ENCODE measurements at places on chromosomes 7 and 10.
A peak's percentile ranks its signal among the peaks of the same experiment; 100 is the strongest.

DNA sequence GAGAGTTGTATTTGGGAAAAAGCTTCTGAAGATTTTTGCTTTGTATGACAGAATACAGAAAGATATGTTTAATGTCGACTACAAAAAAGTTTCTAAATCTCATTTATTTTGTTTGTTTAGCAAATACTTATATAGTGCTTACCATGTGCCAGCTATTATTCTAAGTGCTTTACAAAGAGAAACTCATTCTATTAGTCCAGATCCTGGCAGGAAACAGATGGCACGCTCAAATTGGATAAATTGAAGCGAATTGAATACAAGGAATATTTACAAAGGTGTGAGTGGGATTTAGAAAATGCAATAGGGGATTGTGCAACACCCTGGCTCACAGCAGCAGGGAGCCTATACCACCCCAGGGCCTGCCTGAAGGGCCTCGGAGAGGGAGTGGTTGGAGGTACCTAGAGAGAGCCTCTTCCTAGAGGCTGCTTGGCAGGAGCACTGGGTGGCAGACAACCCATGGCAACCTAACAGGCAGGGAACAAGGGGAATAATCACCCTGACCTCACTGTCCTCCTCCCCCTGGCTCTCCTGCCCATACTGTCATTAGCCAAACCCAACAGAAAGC lies 27.6 kb upstream of the FAM204A start:
- no peak for DNase-seq

GRCh38 chr7:4147926-4148620 lies 534.0 kb upstream of the FOXK1 start:
- no peak for DNase-seq

DNA sequence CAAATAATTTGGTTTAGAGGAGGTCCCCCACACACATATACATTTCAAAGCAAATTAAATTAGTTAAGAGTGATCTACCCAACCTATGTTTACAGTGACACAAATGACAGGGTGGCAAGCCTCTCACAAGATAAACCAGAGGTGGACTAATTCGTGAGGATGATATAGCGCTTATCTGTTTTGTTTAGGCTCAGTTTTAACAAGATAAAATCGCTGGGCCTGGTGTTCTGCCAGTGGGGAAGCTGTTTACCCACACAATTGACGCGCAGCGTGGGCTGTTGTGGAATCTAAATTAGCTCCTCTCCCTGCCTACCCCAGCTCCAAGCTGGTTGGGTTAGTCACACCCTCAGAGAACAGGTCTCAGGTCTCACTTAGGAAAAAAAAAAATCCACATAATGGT lies 16.7 kb upstream of the PLXNA4 start:
- DNase-seq = no peak

DNA sequence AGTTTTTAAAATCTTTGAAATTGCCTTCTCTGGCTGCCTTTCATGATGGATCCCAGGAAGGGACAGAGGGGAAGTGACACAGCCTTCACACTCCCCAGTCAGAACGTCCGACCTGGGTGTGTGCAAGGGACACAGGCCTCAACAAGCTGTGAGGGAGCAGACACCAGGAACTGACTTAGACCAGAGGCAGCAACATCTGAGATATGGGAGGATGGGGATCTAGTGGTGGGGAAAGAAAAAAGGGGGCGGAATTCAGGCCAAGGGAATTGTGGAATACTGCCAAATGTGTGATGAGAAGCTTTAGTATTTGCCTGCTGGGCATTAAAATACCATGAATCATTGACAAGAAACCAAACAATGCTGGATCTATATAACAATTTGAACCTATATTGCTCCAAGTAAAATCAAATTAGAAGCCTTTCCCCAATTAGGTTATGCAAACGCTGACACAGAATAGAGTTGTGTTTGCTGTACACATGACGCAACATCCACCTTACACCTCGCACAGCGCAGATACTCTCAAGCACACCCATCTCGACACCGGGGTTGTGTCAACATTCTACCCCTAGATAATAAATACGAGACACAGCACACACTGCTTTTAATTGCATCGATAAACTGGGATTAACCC lies 17.2 kb upstream of the MNX1 start:
- DNase-seq = no peak

DNA sequence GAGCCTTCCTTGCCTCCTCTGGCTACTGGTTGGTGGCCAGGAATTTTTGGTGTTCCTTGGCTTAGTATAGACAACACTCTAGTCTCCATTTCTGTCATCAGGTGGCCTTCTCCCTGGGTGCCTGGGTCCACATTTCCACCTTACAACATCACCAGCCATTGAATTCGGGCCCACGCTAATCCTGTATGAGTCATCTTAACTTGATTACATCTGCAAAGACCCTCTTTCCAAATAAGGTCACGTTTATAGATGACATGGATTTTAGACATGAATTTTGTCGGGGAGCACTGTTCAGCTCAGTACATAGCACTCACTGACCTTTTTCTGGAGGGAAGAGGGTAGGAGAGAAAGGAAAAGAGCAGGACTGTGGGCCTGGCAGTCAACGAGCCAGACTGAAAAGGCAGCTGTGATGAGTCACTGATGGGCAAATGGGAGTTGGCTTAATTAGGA lies 39.4 kb downstream of the MMRN2 start:
- DNase-seq = no peak

GRCh38 chr10:97003804-97004201 lies 171.7 kb downstream of the LCOR start:
- no peak for DNase-seq

GRCh38 chr10:125035136-125035535 lies 93.2 kb downstream of the ZRANB1 start:
- no peak for DNase-seq

GRCh38 chr7:96045919-96046318 lies 273.6 kb downstream of the DYNC1I1 start:
- DNase-seq = no peak

GRCh38 chr10:103111031-103111917 lies 81.8 kb downstream of the NT5C2 start:
- DNase-seq = no peak

DNA sequence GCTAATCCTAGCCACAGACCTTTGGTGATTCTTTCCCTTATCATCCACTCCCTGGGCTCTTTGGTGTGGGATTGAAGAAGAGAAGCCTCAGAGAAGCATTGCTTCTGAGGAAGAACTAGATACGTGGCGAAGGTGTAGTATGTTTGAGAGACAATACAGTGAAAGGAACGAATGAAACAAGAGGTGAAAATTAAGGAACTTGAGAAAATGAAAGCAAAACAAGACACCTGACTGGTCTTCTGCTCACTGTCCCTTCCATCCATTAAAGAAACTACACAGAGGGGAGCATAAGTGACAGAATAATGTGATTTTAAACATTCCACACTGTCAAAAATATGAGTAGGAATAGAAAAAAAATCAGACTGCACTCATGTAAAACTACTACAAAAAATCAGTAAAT lies 219.6 kb upstream of the NPSR1 start:
- DNase-seq = no peak

DNA sequence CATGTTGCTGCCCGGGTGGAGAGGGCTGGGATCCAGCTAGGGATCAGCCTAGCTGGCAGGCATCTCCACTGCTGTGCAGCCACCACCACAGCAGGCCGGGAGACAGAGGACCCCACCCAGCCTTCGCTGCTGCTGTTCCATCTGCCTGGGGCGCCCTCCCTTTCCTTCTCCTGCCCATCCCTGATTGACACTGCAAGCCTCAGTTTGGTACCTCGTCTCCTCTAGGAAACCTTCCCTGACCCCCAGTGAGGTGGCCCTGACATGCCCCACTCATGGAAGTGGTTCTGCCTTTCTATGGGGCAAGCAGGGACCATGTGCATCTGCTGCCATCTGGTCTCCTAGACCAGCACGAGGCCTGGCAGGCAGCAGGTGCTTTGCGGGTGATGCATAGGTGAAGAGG lies 30.4 kb upstream of the DPYSL4 start:
- no peak for DNase-seq

GRCh38 chr7:83011954-83012353 lies 150.7 kb downstream of the PCLO start:
- no peak for DNase-seq

DNA sequence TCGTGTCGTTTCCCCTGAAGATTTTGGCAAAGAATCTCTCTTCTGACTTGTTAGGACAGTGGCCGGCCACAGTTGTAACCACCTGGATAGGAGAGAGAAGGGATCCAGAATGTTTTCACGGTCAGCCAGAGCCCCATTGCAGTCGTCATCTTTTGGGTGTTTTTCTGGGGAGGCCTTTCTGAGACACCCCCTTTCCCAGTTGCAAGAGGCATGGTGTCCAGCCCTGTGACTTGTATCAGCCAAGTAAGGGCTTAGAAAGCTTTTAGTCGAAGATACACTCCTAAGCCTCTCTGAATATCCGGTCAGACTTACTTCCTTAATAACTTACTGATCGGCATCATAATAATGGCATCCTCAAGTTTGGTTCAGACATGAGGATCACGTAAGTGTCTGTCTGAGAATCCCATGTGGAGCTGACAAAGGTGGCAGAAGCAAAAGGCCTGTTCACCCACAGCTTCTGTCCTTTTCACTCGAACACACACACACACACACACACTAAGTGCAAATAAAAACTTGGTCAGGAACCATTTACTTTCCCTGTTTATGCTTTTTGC lies 435.7 kb upstream of the GALNT17 start:
- DNase-seq = peak; percentile 13

GRCh38 chr7:92461027-92462003 lies 14.0 kb downstream of the GATAD1 start:
- peak; percentile 35 for DNase-seq

DNA sequence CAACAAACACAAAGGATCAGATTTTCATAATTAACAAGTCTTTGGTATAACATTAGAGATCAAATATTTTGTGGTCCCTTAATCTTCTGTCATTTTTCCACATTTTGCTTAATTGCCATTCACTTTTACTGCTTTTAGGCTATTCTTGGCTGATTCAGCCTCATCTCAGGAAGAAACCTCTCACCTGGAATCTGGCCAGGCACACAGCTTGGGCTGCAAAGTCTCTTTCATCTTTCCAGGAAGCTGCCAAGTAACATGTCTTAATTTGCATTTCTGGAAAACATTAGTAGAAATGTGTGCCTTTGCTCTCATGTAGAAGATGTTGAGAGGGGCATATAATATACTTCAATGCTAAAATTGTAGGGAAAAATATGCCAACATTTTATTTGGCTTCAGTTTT lies 174.2 kb upstream of the STEAP4 start:
- DNase-seq = no peak

DNA sequence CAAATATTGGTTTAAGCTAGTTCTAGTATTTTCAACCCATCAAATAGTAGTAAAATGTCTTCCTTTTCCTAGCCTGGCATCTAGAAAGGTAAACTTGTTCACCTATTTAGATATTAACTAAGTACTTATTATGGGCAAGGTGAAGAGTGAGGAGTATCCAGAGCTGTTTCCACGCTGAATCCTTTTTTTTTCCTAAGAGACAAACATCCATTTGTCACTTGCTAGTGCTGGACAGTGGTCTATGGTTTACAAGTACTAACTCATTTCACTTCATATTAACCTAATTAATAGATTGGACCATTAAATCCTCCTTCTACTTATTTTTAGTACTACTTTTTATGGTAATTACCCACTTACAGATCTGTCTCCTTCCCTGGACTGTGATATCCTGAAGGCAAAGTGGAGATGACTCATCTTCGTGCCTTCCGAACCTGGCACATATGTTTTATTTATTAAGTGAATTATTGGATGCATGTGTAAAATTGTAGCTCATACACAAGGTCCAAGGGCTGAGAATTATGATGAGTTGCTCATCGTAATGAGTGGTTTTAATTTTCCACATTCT lies 159.6 kb upstream of the IGFBP3 start:
- no peak for DNase-seq

GRCh38 chr7:124084024-124084423 lies 51.2 kb upstream of the TMEM229A start:
- no peak for DNase-seq

DNA sequence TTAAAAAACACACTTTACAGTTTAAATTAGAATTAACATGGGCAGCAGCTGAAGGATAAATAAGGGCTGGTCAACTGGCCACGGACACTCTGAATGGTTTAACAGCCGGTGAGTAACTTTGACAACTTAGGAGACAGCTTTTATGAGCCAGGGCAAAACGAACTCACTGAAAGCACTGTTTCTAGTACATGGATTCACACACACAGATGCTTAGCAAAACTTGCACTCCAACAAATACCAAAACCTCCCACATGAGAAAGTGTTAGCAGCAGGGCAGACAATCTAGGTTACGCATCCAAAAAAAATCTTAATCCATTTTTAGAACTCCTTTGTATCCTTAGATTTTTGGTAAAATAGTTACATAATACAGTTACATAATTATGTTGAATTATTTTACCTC lies 486.4 kb downstream of the PHTF2 start:
- DNase-seq = no peak

GRCh38 chr10:96858038-96858705 lies 26.1 kb downstream of the LCOR start:
- DNase-seq = no peak

DNA sequence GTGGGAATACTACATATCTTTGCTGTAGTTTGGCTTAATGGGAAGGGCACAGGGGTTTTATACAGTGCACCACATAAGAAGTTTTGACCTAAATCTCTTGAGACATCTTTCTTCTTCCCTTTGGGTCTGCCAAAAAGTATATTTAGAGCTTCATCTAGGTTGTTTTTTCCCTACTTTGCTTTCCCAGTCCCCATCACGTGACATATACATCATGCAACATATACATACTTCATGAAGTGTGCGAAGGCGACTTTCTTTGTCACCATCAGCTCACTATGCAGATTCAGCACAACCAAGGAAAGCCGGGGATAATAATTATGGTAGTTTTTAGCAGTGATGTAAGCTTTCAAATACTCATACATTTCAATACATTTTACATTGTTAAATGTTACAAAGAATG lies 177.1 kb upstream of the PPP1R3A start:
- no peak for DNase-seq

GRCh38 chr7:114293289-114294012 lies 121.2 kb upstream of the FOXP2 start:
- peak; percentile 64 for DNase-seq

GRCh38 chr10:99631496-99631895 lies 11.3 kb upstream of the SLC25A28 start:
- DNase-seq = no peak

DNA sequence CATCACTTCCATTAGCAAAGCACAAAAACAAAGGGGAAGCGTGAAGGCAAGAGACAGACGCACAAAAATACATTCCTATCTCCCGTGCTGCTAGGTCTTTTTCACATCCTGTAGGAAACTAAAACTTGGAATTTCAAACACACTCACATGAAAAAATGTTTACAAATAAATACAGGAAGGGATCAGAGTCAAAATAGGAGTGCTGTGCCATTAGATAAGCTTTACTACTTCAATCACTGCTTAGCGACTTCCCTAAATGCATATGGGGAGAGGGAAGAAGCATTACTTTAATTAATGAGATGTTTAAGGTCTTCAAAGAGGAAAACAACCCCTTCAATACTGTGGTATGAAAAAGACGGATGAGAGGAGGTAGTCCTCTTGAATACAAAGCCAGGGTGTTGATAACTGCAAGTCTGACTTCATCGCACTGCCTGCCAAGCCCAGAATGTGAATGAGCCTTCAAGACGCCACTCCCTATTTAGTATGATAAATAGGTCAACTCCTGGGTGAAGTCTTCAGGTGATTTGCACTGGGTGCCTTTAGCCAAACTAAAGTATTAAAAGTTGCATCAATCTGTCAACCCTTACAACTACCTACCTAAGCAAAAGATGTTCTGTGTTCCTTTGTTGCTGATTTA lies 13.9 kb downstream of the PARD3 start:
- no peak for DNase-seq

- peak; percentile 1 for DNase-seq
Measured at GRCh38 chr7:2209146-2209960, 23.4 kb downstream of the MAD1L1 start.

GRCh38 chr10:57362811-57363210 lies 904.9 kb downstream of the IPMK start:
- DNase-seq = no peak

Data from AML-193 (cell line).